GM19239 (cell line): ENCODE measurements at places on chromosomes 7 and 10.

DNA sequence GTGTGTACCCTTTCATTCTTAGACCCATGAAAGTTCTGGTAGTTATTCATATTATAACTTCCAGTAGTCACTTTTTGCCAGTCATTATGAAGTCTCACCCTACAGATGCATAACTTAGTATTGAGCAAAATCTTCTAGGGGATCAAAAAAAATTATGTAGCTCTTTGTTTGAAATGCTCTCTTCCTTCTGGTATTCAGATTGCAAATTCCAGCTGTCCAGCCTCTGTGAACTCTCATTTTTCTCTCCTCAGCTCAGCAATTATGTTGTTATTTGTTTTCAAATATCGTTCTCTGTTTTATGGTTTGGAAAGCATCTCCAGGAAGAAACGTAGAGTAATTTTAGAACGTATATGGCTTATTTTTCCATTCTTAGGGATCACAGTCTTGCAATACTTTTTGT lies 442.5 kb downstream of the SEMA3D start:
- DNase-seq: no peak

DNA sequence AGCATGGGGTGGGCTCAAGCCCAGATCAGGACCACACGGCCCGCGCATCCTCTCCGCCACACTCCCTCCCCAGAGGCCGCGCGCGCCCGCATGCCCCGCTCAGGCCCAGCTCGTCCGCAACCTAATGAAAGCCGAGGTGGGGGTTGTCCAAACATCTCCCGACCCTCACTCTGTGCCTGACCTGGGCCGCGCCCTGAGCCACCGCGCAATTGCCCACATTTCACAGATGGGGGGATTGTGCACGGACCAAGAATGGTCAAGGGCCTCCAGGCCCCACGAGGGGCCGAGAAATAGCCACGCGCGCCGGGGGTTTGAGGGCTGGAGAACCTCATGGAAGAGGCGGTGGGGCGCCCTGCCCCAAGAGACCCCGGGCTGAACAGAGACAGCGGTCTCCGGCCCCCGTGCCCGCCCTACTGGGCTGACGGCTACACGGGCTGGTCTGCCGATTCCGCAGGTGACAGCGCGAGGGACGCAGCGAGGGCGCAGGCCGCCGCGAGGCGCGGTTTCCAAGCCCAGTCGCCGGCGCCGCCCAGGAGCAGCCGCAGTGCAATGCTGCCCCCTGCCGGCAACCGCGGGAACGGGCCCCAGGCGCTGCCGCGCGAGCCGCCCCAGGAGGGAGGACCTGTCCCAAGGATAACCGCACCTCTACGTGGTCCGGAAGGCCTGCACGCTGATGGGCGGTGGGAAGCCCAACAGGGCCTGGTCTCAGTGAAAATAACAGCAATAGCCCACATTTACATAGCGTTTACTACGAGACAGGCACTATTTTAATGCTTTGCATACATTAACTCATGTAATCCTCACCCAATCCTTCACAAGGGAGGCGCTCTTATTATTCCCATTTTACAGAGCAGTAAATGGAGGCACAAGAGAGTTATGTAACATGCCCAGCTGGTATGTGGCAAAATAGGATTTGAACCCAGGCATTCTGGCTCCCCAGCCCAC lies 10.5 kb upstream of the GRID1 start:
- DNase-seq: peak; percentile 85

DNA sequence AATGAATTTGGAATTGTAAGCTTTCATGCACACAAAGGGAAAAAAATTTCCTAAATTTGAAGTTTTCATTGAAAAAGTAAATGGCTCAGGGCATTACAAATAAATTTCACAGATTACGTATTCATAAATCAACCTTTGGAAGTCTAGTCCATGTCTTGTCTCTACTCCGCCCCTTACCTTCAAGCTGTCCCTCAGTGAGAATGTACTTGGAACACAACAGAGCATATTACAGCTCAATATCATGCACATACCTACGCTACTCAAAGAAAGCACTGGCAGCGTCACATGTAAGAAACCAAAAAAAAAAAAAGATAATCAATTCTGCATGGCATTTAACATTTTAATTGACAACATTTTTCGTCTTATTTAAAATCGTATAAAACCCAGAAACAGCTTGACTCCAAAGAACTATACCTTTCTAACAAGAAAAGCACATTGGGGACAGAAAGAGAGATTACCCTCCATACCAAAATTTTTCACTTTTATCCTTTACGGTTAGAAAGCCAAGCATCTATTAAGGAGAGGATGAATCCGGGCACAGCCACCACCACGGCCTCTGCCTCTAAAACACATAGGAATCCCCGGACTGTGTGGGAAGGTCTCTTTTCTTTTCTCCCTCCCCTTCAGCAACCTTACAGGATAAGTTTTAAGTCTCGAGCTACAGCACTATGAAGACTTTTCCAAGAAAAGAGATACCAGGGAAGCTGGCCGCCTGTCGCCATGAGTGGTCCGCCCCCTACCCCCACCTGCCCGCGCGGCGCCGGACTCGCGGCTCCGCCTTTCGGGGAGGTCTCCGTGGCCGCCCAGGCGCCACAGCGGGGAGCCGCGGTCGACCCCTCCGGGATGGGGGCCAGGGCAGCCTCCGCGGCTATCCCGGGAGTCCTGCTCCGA lies 1.1 kb downstream of the JMJD1C start:
- DNase-seq: peak; percentile 25

DNA sequence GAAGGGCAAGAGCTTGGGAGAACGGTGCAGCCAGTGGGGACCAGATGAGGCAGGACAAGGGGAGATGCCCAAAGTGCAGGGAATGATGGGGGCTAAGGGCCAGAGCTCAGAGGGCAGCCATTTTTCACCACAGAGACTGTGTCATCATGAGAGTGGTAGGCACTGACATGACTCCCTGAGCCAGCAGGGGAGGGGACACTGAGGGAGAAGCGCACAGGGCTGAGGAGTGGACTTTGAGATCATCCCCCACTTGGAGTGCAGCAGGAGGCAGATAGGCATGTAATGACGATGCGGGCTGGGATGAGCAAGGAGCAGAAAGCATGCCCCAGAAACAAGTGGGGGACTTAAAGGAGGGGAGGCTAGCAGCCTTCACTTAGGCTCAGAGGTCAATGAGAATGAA lies 5.2 kb upstream of the SMKR1 start:
- no peak for DNase-seq

DNA sequence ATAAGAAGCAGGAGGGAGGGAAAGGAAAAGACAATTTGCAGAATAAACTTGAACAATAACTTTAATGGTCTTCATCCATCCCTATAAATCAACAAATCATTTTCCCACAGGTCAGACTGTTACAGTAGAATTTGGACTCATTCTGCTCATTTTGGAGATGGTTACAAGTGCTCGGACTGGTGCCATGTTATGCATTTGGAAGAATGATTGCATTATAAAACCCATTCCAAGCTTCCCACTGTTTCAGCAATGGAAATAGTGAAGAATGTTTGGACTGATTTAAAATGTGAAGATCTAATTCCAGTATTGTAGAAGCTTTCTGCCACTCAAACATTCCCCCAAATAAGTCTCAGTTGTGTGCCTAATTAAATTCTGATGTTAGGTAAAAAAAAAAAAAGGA lies 99.7 kb upstream of the ZEB1 start:
- no peak for DNase-seq

DNA sequence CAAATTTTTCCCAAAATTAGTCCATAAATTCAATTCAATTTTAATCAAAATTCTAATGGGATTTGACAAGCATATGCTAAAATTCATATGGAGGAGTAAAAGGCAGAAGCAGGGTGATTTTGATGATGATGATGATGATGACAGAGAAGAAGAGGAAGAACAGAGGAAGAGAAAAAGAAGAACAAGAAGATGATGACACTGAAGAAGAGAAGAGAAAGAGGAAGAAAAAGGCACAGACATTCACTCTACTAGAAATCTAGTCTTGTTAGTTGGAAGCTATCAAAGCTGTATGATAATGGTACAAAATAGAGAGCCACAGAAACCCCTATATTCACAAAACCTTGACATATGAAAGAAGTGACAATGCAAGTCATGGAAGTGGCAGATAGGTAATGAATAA lies 157.9 kb downstream of the ELMO1 start:
- DNase-seq: no peak

GRCh38 chr7:15291699-15292098 lies 270.1 kb downstream of the AGMO start:
- DNase-seq: no peak

DNA sequence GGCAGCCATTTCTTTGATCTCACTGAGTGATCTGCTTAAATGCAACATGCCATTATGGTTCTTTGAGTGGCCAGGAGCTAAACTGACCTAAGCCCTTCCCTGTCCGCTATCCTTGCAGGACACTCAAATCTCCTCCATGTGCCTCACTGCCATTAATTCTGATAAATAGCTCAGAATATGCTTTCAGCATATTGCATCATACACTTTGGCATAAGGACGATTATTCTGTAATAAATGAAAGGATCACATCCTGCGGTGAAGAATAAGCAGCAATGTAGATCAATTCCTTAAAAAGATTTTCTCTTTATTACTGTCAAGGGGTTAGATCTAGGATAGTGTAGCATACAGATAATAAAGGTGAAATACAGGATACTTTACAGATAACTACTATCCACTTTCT lies 231.8 kb upstream of the CTBP2 start:
- no peak for DNase-seq

DNA sequence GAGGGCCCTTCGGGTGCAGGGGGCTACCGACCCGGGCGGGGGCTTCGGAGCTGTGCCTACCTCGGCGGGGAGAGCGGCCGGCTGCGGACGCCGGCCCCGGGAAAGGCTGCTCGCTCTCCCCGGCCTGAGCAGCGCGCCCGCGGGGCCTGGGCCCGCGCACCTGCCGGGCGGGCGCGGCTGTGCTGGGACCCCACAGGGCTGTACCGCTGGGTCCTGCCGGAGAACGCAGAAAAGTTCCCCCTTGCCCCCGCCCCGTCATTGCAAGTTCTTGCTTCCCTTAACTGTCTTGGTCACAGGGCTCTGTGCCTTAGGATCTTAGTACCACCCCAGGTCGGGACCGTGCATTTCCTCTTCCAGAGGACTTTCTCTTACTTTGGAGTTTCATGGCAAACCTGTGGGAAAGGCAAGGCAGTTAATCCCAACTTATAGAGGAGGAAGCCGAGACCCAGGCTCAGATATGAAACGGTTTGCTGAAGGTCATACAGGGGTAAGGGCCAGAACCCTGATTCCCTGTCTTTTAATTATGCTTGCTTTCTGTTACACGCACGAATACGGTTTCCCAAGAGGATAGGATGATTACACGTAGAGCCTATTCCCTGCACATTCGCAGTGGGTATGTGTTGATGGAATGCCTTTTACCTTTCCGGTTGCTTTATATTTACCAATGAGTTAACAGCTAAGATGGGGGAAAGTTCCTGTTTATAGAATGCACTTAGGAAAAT lies 652 bp downstream of the PCGF5 start:
- no peak for DNase-seq
